Activated CD4-positive, alpha-beta T cell treated with anti-CD3 and anti-CD28 coated beads, Interleukin-2, amount 50 U/mL, for 24 hours (primary cell): ENCODE measurements at places on chromosomes 5 and 9.

DNA sequence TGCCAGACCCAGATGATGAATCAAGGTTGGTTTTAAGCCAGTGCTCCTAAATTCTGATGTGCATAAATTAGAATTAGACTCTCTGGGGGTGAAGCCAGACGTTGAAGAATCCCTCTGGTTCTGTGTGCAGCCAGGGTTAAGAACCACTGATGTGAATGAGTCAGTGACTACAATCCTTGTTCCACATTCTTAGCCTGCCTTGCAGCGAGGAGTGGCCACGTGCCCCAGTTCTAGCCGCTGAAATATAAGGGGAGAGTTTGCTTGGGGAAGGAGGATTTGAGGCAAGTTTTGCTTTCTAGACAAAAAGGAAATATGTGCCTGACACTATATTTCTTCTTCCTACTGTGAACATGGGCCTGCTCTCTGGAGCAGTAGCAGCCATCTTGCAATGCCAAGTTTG is 34.2 kb upstream of the MSH3 start:
- no peak for DNase-seq

- DNase-seq = no peak
Measured at GRCh38 chr5:62547945-62548630, 30.5 kb upstream of the LRRC70 start.

DNA sequence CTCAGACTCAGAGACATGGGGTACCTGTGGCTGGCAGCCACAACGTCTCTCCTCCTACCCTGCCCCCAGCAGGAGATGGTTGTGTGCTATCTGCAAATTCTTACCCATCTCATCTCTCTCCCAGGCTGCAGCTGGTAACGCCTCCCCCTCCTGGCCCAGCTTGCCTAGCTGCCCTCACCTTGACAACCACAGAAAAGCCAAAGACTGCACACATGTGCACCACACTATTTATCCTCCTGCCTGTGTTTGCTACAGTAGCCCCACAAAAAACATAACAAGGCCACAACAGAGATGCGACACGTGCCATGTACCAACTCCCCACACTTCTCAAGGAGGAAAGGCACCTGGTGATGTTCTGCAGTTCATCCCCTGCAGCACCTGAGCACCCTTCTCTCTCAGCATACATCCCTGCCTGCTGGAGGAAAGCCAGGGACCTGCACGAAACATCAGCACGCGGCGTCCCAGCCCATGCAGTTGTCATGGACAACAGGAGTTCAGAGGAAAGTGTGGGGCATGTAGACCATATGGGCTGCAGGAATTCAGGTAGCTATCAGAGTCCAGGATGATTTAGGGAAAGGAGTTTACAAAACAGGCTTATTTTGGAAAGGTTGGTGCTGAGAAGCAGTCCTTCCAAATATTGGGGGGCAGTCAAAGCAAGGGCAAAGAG is 168.7 kb downstream of the C5orf15 start:
- no peak for DNase-seq

- no peak for DNase-seq
Measured at GRCh38 chr9:127634698-127635097, 22.6 kb downstream of the STXBP1 start.

DNA sequence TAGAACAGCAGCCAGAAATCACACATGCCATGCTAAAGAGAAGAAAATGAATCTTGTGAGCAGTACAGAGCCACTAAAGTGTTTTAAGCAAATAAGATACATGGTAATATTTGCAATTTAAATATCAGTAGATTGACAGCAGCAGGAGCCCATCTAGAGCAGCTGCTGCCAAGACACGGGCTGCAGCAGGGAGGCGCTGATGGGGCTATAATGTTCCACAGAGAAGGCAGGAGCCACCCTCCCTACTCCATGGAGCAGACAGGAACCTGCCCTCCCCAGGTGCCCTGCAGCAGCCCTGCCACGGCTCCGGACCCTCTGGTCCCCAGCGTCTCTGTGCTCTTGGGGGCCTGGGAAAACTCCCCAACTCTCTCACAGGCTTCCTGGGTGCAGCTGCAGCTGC is 224.1 kb upstream of the ISL1 start:
- no peak for DNase-seq

DNA sequence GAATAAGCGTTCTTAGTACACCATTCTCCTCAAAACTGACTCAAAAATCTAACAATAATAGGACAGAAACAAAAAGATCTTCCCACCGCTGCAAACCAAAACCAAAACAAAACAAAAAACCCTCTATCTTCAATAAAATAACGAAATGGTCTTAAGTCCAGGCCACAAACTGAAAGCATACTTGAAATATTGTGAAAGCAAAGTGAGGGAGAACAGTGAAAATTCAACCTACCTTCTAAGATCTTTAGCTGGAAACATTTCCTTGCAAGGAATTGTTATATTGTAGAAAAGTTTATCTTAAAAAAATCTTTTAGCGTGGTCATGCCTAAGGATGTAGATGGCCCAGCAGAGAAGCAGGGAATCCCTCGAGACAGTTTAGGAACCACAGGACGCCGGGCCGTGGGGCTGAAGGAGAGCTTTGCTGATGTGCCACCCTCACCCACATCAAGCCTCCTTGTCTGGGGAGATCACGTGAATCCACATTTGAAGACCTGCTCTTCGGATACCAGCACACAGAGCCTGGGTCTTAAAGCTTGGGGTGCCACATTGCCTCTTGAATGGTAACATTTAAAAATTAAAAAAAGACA is 27.8 kb upstream of the LVRN start:
- DNase-seq = no peak

- no peak for DNase-seq
Measured at GRCh38 chr5:137754961-137755762, 999 bp upstream of the HNRNPA0 start.

DNA sequence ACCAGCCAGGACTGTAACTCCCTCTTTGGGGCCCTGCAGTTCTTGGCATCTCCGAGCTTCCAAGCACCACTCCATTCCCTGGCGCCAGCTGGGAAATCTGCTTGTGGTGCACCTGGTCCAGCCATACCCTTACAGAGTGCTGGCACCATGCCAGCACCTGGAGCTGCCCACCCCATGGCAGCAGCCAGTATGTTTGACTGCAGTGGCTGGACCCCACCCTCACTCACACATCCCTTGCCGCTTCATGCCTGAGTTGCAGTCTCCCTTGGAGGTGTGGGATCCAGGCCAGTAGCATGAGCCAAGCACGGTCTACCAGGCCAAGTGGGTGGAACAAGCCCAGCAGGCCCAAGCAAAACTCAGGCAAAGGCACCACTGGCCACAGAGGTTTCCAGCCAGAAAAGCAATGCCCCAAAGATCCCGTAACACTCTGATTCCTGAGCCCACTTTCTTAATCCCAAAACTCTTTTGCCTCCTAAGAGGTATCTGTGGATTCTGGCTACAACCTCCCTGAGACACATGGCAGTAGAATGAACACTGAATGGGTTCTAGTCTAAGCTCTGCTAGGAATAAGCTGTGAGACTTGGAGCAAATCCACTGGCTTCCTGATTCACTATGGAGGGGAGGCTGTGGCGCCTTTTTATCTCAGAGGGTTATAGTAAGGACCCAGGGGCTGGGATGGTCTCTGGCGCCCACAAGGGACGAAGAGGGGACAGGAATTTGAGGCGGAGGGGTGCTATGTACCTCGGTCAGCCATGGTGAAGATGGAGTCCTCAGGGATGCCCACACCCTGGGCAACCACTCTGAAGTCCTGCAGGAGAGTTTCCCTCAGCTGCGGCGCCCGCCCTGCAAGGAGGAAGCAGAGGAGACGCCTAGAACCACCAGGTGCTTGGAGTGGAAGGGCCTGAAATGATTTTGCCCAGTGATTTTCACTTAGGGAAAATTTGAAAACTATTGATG is 5.6 kb downstream of the AMBP start:
- DNase-seq = no peak
